ENCODE measurements at places on chromosomes 11 and 22. TPM values are rescaled to one million over a fixed set of nuclear protein-coding genes. Genes with fewer than 3 reads are reported as not detected.
A peak's percentile ranks its signal among the peaks of the same experiment; 100 is the strongest.

The SLC43A3 gene
- total RNA-seq: 27.9 TPM

DNA sequence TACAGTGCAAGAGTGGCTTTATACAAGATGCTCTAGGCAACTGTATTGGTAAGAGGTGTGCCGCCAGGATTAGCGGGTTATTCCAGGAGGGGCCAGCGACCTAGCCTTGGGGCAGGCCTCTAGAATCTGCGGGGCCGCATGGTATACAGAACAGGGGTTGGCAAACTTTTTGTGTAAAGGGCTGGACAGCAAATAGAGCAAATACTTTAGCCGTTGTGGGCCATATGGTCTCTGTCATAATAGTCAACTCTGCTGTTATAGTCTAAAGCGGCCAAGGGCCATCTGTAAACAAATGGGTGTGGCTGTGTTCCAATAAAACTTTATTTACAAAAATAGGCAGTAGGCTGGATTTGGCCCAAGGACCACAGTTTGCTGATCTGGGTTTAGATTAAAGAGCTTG lies 32.6 kb downstream of the FBLN1 start:
- DNase-seq: no peak

The UCP2 gene
- 23.1 TPM for total RNA-seq

The MRGPRF gene
- total RNA-seq: 6.5 TPM

DNA sequence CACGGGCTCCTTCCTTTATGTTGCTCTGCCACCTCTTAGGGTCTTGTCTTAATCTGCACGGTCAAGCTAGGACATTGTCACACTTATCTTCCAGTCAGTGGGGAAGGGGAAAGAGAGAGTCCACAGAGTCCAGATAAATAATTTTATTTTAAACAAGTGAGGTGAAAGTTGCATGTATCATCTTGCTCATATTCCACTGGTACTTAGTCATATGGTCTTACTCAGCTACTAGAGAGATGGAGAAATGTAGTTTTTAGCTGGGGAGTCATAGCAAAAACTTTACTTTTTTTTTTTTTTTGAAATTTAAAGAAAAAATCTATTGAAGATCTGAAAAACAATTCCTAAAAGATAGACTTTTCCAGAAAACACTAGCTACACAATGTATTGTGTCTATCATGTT lies 29.0 kb downstream of the PDE3B start:
- no peak for DNase-seq

The HTR3A gene
- total RNA-seq: not detected

The SLC22A12 gene
- not detected for total RNA-seq

DNA sequence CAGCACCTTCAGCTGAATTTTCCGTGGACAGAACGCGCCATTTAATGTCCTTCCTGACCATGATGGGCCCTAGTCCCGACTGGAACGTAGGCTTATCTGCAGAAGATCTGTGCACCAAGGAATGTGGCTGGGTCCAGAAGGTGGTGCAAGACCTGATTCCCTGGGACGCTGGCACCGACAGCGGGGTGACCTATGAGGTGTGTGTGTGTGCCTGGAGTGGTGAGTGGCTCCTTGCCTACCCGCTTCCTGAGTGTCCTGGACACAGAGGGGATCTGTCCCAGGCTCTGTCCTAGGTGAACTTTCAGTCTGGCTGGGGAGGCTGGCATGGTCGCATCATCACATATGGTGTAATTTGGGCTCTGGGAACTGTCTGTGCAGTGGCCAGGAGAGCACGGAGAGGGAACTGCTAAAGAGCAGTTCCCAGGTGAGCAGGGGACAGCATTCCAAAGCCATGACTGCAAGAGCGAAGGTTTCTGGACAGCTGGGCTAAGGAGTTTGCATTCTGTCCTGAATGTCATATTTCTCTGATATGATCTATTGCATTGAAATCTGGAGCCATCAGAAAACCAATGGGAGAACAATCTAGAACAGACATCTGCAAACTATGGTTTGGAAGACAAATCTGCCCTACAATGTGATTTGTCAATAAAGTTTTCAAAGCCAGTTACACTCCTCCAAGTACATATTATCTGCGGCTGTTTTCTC lies 104.3 kb downstream of the RRAS2 start:
- DNase-seq: no peak

- no peak for DNase-seq
Observed at GRCh38 chr11:16804104-16804947, 65.9 kb downstream of the C11orf58 start.

GRCh38 chr11:83241291-83241946 lies 44.7 kb downstream of the CCDC90B start:
- peak; percentile 40 for DNase-seq

- DNase-seq: peak; percentile 77
Observed at GRCh38 chr11:118622376-118623268, 15.2 kb downstream of the PHLDB1 start.

DNA sequence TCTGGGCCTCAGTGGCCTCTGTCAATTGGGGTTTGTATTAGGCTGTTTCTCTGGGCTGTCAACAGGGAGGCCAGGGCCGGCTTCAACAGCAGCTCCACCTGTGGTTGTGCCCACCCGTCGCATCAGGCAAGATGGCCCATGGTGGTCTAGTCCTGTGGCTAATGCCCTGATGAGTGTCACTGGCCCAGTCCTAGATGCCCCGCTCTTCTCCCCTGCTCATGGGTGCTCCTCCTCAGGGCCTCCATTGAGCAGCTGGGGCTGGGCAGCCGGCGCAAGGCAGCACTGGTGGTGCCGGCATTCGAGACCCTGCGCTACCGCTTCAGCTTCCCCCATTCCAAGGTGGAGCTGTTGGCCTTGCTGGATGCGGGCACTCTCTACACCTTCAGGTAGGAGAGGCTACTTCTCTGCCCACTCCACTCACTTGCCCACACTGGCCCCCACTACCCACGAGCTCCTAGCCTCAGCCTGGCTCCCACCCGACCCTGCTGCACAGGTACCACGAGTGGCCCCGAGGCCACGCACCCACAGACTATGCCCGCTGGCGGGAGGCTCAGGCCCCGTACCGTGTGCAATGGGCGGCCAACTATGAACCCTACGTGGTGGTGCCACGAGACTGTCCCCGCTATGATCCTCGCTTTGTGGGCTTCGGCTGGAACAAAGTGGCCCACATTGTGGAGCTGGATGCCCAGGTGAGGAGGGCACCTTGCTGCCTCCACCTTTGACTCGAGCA lies 5.4 kb downstream of the LARGE2 start:
- peak; percentile 45 for DNase-seq

GRCh38 chr11:2298795-2299761 lies 2.6 kb downstream of the C11orf21 start:
- DNase-seq: no peak

The IFT27 gene
- total RNA-seq: 37.6 TPM

The FAM76B gene
- 10.7 TPM for total RNA-seq

The MRGPRX4 gene
- not detected for total RNA-seq

- DNase-seq: no peak
Observed at GRCh38 chr11:120192831-120193625, 17.8 kb upstream of the OAF start.

GRCh38 chr11:123904932-123905331 lies 3.0 kb downstream of the OR8D4 start:
- no peak for DNase-seq

GRCh38 chr11:83044958-83045712 lies 26.6 kb downstream of the RAB30 start:
- DNase-seq: no peak

The TBX10 gene
- not detected for total RNA-seq

GRCh38 chr11:95991101-95991500 lies 67.2 kb upstream of the MTMR2 start:
- DNase-seq: no peak

GRCh38 chr11:75241906-75242644 lies 1.5 kb downstream of the TPBGL start:
- DNase-seq: no peak

- peak; percentile 81 for DNase-seq
Observed at GRCh38 chr11:65479184-65480145, 19.4 kb upstream of the MALAT1 start.

GRCh38 chr11:21604564-21604963 lies 588.3 kb upstream of the ANO5 start:
- no peak for DNase-seq

- no peak for DNase-seq
Observed at GRCh38 chr11:37142591-37142990, 544.6 kb upstream of the RAG2 start.

The TMEM132A gene
- 7.9 TPM for total RNA-seq

DNA sequence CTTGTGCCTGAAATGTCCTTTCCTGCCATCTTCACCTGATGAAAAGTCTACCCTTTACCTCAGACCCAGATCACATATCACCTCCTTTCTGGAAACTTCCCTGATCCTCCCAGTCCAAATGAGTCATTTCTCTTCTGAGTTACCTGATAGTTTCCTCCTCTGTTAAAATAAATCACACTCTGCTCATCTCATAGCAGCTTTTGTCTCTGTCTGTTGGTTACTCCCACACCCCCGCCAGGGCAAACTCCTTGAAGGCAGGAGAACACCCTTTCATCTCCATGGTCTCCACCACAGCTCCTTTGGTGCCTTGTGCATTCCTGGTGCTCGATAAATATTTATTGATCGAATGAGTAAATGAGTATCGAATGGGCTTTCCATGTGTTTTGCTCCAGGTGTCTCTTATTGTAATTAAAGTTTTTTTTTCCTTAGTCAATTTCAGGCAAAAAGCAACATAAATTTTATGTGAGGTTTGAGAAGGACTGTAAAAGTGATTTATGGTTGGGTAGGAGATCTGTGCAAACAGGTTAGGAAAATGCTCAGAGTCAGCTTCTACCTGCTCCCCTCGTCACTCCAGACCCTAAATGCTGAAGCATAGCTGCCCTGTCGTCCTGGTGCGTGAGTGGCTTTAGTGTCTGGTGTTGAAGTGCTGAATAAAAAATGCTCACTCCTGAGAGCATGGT lies 178.2 kb downstream of the GRIK4 start:
- no peak for DNase-seq

- DNase-seq: no peak
Observed at GRCh38 chr11:125157953-125158680, 6.4 kb upstream of the PKNOX2 start.

The ZNF214 gene
- 2.1 TPM for total RNA-seq

GRCh38 chr22:50399751-50400331 lies 56.7 kb downstream of the PPP6R2 start:
- DNase-seq: peak; percentile 67

DNA sequence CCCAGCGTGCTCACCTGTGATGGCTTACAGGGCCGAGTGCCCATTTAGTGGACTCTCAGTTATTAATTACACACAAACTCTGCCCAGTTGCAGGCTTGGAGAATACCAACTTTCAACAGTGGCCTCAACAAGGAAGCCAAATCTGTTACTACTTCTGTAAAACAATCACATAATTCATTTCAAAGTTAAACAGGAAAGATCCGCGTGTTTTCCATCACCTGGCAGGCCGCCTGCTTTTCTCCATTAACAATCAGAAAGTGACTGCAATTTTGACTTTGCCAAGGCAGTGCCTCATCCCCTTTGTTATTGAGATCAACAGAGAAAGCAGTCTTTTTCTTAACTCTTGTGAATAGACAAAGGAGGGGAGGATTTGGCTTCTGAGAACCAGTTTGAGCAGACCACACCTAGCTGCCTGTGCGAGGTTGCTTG lies 77.7 kb downstream of the BARX2 start:
- no peak for DNase-seq

The NXPE1 gene
- not detected for total RNA-seq

GRCh38 chr22:29313576-29314466 lies 1.7 kb downstream of the RASL10A start:
- peak; percentile 63 for DNase-seq

The GGA1 gene
- 23.3 TPM for total RNA-seq

- no peak for DNase-seq
Observed at GRCh38 chr22:30921108-30921507, 47.5 kb downstream of the MORC2 start.

The DDI1 gene
- total RNA-seq: not detected

The SERHL2 gene
- total RNA-seq: 4.9 TPM

DNA sequence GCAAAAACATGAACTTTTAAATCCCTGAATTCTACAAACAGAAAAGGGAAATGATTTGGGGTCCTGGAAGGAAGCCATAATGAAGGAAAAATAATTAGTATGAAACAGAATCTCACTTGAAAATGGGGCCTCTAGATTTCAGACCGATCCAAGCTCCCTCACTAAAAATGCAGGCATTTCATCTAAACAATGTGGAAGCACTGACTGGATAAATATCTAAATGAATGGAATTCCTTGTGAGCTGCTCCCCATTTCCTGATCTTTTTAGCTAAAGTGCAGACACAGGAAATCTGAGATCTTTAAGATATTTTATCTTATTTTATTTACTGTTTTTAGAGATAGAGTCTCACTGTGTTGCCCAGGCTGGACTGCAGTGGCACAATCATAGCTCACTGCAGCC lies 1255.8 kb downstream of the LRRC4C start:
- no peak for DNase-seq

GRCh38 chr11:1825039-1825740 lies 9.6 kb upstream of the SYT8 start:
- peak; percentile 76 for DNase-seq

The GAS2 gene
- total RNA-seq: 6.6 TPM

The IGHMBP2 gene
- total RNA-seq: 12.7 TPM

- no peak for DNase-seq
Observed at GRCh38 chr11:4962816-4963215, 7.3 kb upstream of the OR51A2 start.

The LRRC4C gene
- total RNA-seq: 2.7 TPM

DNA sequence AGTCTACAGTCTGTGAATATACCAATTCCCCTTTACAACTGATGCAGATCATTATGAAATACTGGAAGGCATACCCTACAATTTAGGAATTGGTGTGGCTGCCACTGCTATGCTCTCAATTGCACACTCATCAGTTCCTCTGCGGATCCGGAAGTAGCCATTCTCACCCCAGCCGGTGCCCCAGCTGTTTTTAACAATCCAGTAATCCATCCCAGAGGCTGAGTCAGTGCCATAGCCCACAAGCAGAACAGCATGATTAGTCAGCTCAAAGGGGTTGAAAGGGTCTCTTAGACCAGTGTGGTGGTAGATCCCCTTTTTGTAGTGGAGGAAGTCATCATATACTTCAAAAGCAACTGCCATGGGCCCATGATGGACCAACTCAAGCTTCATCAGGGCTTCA lies 43.6 kb downstream of the CTSC start:
- DNase-seq: peak; percentile 12

Measured in right cardiac atrium (tissue), 5 donors.